NCI-H1105 (cell line): ENCODE measurements at places on chromosomes 6 and 20.

GRCh38 chr6:133992992-133993680 is 40.1 kb downstream of the TBPL1 start:
- DNase-seq, result no peak

DNA sequence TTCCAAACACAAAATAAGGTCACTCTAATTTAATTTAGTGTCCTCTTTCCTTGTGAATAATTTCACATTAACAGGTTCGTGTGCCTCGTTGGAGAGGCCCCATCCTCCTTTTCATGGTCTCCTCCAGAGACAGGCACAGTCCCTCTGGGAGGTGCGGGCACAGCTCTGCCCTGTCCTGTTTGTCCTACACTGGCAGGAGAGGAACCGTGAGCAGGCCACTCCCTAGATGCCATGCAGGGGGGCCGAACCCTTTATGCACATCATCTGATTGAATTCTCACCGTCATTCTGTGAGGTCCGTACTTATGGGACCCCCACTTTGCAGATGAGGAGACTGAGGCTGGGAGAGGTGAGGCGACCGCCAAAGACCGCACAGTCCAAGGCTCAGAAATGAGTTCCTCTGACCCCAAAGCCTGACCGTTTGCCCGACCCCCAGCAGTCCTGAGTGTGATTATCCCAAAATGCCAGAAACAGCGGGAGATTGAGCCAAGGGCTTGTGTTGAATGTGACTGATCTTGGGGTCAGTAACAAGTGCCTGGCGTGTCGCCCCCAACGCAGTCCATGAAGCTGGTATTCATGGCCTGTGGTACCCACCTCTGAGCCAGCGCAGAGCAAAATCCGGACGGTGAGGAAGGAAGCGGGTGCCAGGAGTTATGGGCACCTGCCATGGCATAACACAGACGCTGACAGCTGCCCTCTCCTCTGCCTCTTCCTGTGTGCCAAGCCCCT is 43.5 kb downstream of the PMEPA1 start:
- DNase-seq, result no peak

GRCh38 chr20:59247731-59248684 is 52.4 kb upstream of the EDN3 start:
- DNase-seq, result no peak

- DNase-seq, result no peak
Observed at GRCh38 chr20:46367234-46367633, 39.2 kb downstream of the ELMO2 start.

GRCh38 chr6:37657112-37657886 is 40.4 kb downstream of the MDGA1 start:
- no peak for DNase-seq

- DNase-seq, result no peak
Observed at GRCh38 chr20:2178318-2179232, 76.9 kb downstream of the STK35 start.

DNA sequence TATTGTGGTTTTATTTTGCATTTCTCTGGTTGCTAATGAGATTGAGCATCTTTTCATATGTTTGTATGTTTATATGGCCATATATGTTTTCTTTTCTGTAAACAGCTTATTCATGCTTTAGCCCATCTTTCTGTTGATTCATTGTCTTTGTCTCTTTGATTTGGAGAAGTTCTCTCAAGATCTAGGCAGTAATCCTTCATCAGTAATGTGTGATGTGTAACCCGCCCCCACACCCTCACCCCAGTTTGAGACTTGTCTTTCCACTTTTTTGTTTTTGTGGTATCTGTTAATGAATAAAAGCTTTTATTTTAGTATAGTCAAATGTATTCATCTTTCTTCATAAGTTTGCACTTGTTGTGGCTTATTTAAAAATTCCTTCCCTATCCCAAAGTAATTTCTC is 26.0 kb downstream of the ZC3H12D start:
- DNase-seq, result no peak

DNA sequence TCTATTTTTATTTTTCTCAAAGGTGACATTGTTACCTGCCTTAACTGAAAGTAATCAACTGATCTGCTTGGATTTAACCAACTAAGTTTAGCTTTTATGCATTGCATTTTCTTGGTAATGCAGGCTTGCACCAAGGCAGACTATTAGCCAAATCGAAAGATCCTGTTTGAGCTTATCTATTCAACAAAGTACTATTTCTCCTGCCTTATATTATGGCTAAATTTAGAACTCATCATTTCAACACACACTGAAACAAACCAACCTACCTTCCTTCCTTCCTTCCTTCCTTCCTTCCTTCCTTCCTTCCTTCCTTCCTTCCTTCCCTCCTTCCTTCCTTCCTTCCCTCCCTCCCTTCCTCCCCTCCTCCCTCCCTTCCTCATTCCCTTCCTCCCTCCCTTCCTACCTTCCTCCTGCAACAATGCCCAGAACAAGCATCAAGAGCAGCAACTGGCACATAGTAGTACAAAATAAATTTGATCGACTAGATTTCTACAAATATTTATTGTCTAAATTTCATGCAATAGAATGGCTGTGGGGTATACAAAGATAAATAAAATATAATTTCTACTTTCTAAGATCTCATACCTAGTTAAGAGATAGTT is 17.0 kb upstream of the RNF182 start:
- DNase-seq, result no peak

GRCh38 chr6:14807130-14807529 is 438.7 kb upstream of the JARID2 start:
- DNase-seq, result no peak

GRCh38 chr20:664151-664550 is 11.2 kb upstream of the SRXN1 start:
- no peak for DNase-seq

DNA sequence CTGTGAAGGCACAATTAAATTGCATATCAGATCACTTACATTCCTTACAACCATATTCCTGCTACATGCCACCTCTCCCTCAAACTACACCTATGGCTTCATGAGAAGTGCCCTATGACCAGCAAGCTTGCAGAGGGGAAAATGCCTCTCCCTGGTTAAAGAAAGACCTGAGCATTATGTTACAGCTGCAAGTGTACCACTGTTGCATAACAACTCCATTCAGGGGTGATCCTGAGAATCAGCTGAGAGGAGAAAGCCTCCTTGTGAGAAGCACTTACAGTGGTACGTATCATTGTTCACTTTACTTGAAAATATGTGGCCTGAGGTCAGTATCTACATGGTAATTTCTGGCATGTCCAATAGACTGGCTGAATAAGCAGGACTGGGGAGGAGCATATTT is 20.0 kb downstream of the PDSS2 start:
- no peak for DNase-seq

GRCh38 chr20:37395921-37396415 is 50.0 kb downstream of the SRC start:
- DNase-seq, result peak; percentile 41

- no peak for DNase-seq
Observed at GRCh38 chr6:56616967-56617366, 25.7 kb downstream of the DST start.

- DNase-seq, result no peak
Observed at GRCh38 chr6:128363020-128363813, 157.2 kb downstream of the PTPRK start.

- DNase-seq, result no peak
Observed at GRCh38 chr6:135567375-135568083, 70.0 kb upstream of the AHI1 start.

- DNase-seq, result no peak
Observed at GRCh38 chr20:43570496-43570895, 11.7 kb downstream of the SGK2 start.

- DNase-seq, result no peak
Observed at GRCh38 chr6:155426408-155426945, 29.2 kb downstream of the NOX3 start.

GRCh38 chr20:33273117-33273851 is 9.7 kb upstream of the BPIFB1 start:
- no peak for DNase-seq

- DNase-seq, result no peak
Observed at GRCh38 chr20:61520076-61520892, 268.2 kb downstream of the CDH4 start.
